ENCODE measurements at places on chromosomes 3 and 15.

DNA sequence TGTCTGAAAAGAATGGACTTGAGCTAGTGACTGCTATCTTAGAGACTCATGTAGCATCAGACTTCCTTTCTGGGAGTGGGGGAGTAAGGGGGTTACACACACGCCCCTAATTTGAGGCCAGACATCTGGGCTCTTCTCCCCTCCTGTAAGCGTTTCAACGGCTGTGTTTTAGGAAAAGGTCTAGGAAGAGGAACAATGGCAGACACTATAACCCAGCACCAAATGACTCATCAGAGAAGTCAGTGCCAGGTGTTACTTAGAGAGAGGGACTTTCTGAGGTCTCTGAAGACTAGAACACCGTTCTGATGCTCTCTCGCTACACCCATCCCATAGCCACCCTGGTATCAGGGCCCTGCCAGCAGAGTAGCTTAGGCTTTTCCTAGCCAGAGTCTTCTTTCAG, 65.5 kb downstream of the SSUH2 start:
- no peak for DNase-seq

GRCh38 chr15:85722374-85723152, 72.2 kb downstream of the KLHL25 start:
- DNase-seq: no peak

DNA sequence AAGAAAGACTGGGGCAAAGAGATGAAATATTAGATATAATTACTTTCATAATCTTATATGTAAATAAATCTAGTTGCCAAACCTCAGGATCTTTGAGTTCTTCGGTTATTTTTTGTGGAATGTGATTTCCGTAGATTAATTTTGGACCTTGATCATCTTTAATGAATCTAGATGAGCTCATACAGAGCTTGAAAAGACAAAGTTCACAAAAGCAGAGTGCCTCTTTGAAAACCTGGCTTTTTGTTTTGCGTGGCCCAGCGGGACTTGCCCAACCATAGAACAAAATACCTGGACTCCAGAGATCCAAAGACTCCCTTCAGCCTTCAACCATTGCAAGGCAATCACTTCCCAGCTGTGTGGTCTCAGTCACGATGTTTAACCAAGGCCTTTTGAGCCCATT, 54.8 kb upstream of the CHST2 start:
- DNase-seq: no peak

- DNase-seq: no peak
These were observed 61.0 kb downstream of the BFSP2 start for GRCh38 chr3:133460809-133461208.

DNA sequence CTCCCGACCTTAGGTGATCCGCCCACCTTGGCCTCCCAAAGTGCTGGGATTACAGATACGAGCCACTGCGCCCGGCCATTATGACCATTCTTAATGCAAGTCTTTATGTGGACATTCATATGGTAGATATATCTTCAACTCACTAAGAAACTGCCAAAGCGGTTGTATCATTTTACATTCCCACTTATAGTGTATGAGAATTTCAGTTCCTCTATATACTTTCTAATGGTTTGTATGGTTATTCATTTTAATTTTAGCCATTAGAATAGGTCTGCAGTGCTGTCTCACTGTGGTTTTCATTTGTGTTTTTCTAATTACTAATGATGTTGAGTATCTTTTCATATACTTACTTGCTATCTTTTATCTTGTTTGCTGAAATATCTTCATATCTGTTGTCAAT, 32.5 kb downstream of the TCF12 start:
- no peak for DNase-seq

GRCh38 chr3:139561959-139562676, 22.6 kb upstream of the RBP1 start:
- peak; percentile 17 for DNase-seq

- DNase-seq: peak; percentile 69
These were observed at the start of gene CPLX3 for GRCh38 chr15:74826364-74826819. CPLX3 (plus strand) TSS chr15:74826627; CDS start chr15:74826704, 77 bp downstream.

GRCh38 chr15:63318344-63318743, 40.9 kb downstream of the APH1B start:
- no peak for DNase-seq

DNA sequence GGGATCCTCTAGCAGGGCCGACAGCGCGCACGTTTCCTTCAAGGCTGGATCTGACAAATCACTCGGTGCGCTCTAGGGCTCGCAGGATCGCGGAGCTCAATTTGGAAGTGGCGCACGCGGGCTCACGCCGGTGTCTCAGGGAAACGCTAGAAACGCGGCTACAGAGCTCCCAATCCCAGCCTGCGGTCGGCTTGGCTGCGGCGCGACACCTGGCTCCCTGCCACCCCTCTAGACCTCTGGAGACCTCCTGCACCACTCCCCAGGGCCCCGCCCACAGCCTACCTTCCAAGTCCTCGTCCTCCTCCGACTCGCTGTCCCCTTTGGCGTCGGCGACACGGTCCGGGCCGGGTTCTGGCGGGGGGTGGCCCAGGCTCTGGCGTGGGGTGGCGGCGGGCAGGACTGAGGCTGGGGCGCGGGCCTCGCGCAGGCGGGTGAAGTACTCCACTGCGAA, 596 bp downstream of the PRKAR2A start:
- peak; percentile 75 for DNase-seq

GRCh38 chr3:77039606-77040171, at the start of gene ROBO2:
ROBO2 (plus strand) TSS chr3:77040099; CDS start chr3:77040786, 687 bp downstream.
- peak; percentile 4 for DNase-seq

DNA sequence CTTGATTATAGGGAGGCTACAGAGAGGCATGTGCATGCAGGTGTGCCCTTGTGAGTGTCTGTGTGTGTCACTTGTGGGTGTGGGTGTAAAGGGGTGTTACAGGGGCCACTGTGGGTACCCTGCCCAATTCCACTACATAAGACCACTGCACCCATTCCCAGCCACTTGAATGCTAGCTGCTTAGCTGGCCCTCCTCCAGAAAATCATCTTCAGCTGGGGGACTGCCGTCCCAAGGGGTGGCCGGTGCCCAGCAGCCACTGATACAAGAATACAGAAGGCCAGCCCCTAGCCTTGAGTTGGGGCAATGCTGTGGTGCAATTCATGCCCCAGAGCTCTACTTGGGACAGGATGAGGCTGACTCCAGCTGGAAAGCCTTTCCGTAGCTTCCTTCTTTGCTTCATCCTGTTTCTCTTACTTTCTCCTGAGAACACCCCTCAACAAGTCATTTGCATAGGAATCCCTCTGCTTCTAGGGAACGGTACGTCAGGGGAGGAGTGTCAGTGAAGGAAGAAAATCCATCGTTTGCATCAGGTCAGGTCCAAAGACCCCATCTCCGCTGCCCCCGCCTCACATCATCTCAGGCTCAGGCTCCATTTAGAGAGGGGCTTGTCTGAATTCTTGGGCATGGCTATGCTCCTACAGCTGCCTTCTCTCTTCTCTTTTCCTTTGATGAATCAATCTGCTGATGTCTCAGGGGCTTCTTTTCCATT, 72.0 kb downstream of the SCN5A start:
- no peak for DNase-seq

GRCh38 chr15:96585484-96586386, 255.2 kb downstream of the NR2F2 start:
- DNase-seq: no peak

All from activated CD4-positive, alpha-beta T cell treated with anti-CD3 and anti-CD28 coated beads for 36 hours (primary cell).